ENCODE measurements at places on chromosomes 2 and 18.

DNA sequence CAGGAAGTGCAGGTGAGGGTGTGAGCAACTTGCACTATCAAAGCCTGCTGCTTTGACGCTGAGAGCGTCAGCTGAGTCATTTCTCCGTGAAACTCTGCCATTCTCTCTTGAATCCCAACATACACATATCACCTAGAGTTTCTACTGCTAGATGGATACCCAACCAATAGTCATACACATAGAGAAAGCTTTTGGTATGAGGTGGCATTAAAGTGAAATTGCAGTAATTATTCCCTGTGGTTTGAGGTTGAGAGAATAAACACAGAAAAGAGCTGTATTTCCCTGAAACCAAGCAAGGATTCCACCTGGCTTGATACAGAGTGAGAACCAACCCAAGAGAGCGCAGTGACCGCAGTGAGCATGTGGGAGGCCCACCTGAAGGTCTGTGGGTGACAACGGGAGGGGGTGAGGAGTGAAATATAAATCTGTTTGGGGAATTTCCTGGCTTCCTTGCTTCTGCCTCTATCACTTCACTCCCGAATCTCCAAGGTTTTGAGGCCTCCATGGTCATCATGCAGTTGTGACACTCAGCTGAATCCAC lies 28.8 kb upstream of the TMEM18 start:
- DNase-seq, result no peak

- no peak for DNase-seq
Measured at GRCh38 chr2:167345559-167345958, 457.3 kb downstream of the XIRP2 start.

GRCh38 chr2:174510583-174511189 lies 23.9 kb upstream of the GPR155 start:
- DNase-seq, result no peak

- DNase-seq, result no peak
Measured at GRCh38 chr2:48268671-48269070, 261.3 kb upstream of the STON1 start.

- no peak for DNase-seq
Measured at GRCh38 chr2:236236559-236237452, 27.4 kb downstream of the ASB18 start.

DNA sequence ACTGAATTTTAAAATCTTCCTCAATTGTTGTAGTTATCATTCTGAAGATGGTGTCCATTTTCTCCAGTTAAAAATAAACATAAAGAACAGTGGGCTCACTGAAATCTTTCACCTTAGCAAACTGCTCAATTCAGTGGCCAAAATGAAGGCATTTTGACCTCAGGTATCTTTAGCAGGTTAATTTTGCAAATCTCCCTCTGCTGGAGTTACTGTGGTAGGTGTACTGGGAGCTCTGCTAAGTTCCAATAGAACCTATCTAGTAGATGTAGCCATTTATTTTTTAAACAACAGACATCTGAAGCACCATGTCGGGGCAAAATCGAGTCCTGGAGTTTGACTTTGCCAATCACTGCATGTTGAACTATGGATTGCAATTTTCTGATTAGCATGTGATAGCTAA lies 177.1 kb downstream of the IRS1 start:
- DNase-seq, result no peak

DNA sequence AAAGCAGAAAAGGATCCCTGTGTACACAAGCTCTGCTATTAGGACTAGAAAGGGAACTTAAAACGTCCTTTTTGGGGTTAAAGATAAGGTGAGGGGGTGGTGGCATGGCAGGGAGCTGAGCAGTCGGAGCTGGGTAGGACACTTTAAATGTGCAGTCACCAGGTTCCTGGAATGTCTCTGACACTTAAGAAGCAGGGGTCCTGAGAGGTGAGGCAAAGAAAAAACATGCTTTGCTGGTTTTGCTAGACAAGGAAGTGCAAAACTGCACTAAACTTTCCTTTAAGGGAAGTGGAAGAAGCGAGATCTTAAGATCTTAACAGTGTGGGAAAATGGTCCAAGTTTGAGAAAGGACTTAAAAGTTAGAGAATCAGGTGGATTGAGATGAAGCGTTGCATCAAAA lies 99.5 kb upstream of the MAP3K20 start:
- no peak for DNase-seq

GRCh38 chr2:37418956-37419355 lies 74.5 kb downstream of the QPCT start:
- DNase-seq, result no peak

- DNase-seq, result no peak
Measured at GRCh38 chr2:66443186-66443978, 8.5 kb downstream of the MEIS1 start.

DNA sequence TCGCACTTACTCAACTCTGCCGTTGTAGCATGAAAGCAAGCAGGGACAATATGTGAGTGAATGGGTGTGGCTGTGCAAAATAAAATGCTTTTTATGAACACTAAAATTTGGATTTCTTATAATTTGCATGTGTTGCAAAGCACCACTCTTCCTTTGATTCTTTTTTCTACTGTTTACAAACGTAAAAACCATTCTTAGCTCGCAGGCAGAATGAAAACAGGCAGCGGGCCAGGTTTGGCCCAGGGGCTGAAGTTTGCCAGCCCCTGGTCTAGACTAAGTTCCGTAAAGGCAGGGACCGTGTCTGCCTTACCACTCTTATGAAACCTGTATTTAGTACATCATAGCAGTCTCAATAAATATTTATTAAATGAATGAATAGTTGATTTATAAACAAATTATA lies 83.7 kb upstream of the SPATS2L start:
- no peak for DNase-seq

GRCh38 chr2:202017940-202018339 lies 15.7 kb upstream of the FZD7 start:
- DNase-seq, result no peak

DNA sequence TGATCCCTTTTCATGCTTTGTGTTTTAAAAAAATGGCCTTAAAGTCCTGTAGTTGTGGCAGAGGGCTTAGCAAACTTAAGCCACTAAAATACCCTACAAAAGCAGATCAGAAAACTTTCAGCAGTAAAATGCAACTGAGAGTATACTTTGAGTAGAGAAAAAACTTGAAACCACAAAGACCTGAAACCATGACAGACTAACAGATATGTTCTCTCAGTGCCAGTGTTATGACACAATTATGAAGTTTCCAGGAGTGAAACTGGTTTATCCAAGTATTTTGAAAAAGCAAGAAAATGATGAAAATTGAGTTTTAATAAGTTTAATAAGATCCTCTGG lies 74.5 kb downstream of the SPRED2 start:
- no peak for DNase-seq

DNA sequence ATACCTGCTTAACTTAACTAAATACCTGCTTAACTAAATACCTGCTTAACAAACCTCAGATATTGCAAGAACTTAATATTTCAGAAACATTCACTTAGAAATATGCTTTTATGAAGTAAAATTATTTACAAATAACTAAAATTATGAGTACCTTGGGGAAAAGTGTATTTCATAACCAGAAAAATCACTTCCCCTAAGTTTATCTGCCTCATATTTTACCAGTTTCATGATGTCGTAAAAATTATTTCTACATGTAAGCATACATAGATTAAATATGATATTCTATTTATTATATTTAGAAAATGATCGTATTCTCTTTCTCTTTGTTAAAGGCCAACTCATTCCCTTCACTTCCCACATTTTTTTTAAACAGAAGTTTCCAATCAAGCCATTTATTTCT lies 41.5 kb upstream of the DSC1 start:
- no peak for DNase-seq

DNA sequence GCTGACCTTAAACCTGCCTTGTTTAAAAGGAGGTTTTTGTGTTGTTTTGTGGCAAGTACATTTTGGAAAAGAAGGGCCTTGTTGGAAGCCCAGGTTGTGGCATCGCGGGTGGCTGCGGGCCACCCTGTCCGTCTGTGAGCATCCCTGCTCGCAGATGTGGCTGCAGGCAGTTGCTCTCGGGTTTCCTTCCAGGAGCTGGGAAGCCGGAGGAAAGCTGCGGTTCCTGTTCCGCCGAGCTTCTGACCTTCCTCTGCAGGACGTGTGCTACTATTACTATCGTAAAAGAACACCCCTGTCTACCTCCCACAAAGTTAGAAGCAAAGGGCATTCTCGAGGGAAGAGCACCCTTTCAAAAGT lies 766 bp downstream of the MFF start:
- no peak for DNase-seq

DNA sequence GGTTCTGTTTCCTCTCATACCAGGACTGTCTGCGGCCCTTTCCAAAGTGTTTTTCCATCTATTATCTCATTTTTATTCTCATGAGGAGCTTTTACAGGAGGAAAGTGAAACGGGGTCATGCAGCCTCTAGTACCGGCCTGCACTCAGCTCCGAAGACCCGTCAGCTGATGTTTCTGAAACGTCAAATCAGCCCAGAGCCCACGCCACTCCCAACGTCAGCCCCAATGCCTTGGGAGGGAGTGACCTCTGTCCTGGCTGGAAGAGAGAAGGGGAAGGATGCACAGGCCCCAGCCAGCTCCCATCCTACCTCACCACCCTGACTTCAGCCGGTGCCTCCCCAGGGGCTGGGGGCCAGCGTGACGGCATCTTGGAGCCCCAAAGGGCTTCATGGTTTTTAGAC lies 58.5 kb downstream of the ADCY3 start:
- DNase-seq, result no peak

DNA sequence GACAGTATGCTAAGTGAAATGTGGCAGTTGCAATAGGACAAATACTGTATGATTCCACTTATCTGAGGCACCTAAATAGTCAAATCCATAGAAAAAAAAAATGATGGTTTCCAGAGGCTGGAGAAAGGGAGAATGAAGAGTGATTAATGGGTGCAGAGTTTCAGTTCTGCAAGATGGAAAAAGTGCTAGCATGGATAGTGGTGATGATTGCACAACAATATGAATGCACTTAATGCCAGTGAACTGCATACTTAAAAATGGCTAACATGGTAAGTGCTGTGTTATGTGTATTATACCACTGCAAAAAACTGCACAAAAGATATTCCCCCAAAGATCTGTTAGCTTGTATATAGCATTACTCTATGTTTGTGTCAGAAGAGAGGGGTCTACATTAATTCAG lies 185.4 kb downstream of the INHBB start:
- no peak for DNase-seq
